ENCODE measurements at places on chromosomes 4 and X.

GRCh38 chrX:113274791-113275190 lies 434.2 kb upstream of the AMOT start:
- DNase-seq = no peak

DNA sequence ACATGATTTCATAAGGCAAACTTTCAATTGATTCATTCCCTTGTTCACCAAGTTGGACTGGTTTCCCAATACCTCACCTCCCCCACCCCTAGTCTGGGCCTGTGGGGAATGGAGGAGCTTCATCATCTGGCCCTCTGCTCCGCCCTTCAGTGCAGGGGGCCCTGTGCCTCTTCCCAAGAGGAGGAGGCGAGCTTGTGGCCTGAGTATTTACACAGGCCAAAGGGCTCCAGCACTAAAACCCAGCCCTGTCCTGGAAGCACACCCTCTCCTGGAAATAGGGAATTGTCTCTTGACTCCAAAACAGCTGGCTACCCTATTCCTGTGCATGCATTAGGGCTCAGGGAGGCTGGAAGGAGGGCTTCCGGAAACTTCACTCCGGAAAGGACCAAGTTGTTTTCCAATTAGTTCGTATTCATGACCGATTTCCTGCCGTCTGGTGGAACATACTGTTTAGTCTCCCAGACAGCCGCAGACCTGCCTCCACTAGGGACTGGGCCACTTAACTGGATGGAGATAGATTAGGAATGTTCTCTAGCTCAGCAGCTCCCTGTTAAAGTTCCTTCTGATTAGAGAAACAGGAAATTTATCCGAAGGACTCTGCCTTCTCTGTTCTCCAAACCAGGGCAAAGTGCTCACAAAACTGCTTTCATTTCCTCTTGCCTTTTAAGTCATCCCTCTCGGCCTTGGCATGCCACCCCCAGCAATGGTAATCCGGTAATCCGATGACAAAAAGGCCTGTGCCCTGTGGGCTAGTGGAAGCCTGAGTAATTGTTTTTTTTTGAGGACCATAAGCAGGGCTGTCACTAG lies 5.8 kb downstream of the SRPX2 start:
- DNase-seq = no peak

- no peak for DNase-seq
Observed at GRCh38 chr4:14669371-14669770, 332.9 kb upstream of the CPEB2 start.

DNA sequence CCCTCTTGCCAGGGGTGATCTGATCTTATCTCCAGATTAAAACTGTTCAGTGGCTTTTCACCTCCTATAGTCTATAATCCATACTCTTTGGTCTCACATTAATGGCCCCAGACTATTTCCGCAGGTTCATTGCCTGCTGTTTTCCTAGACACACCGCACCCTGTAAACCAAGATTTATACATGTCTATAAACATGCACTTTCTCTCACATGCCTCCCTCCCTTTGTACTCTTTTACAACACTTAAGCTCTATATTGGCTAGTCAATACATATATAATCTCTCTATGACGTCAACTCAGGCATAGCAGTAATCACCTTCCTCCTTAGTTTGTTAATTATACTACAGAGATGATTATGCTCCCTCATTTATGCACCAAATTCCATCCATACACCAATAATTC lies 170.9 kb upstream of the NAP1L5 start:
- DNase-seq = no peak

DNA sequence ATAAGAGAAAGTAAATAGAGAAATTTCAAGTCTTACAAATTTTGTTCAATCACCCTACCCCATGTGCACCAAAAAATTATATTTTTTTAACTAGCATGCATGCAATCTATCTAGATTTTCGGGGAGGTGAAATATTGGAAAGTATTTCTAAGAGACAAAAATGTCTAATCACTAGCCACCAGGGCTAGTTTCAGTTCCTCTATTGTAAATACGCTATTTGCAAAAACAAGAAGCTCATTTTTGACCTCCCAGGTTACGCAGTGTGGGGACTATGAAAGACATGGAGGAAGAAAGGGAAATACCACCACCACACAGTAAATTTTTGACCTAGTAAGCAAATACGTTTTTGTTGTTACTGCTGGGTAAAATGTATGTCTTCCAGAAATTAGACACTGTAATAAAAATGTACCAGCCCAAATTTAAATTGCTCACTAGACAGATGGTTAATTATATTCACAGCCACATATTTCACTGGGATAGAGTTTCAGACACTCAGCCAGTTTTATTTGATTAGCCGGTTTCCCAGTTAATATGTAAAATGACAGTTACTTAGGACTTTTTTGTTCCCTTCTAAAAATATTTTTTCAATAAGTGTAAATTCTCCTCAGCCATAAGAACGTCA lies 2.2 kb downstream of the NEXMIF start:
- DNase-seq = no peak

- DNase-seq = no peak
Observed at GRCh38 chr4:138838251-138838650, 177.3 kb upstream of the NOCT start.

DNA sequence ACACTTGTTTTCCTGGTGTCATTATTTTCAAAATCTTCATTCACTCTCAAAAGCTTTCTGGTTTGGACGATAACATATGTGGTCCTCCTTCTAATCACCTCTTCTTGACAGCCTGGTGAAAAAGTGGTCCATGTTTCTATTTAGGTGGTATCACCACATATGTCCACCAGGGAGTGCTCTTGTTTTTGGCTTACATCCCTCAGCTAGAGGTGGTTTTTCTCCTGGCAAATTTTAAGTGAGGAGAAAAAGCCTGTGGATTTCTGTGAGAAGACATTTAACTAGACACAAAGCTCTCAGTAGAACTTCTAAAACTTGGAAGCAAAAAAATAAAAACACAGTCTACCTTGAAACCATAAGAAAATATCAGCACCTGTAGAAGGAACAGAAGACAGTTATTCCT lies 58.0 kb upstream of the FRMPD4 start:
- DNase-seq = peak; percentile 54

DNA sequence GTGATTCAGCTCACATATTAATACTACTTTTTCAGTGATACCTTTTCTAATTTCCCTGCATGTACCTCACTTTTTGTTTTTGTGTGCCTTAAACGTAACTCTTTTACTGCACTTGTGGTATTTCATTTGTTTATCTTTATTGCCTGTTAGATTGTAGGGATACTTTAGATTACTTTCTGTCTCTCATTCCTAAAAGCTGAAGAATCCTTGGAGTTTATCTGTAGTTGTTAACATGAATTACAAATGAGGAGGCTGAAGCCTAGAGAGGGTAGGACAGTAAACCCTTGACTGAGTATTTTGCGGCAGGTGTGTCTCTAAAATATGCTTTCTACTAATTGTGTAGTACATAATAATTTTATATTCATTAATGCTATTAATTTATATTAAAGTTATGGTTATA lies 34.9 kb downstream of the BMP2K start:
- DNase-seq = no peak

DNA sequence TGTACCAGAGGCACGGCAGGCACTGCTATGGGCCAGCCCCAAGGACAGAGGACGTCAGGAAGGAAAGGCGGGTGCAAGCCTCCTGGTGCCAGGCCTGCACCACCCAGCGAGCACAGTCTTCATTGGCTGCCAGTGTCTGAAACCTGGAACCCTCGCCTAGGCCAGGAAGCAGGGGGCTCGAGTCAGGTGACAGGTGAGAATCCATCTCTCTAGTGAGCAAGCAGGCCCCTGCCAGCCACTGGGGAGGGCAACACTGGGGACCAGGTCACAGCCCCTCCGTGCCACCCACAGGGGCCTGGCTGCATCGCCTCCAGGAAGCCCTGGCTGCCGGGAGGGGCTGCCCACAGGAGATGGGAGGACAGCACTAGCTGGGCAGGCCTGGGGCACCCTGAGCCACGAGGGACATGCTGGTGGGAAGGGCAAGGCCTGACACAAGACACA lies 6.9 kb upstream of the HAUS3 start:
- no peak for DNase-seq

- no peak for DNase-seq
Observed at GRCh38 chr4:182201871-182202270, 41.3 kb upstream of the TENM3 start.

GRCh38 chrX:107561468-107562215 lies 66.7 kb upstream of the PRPS1 start:
- no peak for DNase-seq

DNA sequence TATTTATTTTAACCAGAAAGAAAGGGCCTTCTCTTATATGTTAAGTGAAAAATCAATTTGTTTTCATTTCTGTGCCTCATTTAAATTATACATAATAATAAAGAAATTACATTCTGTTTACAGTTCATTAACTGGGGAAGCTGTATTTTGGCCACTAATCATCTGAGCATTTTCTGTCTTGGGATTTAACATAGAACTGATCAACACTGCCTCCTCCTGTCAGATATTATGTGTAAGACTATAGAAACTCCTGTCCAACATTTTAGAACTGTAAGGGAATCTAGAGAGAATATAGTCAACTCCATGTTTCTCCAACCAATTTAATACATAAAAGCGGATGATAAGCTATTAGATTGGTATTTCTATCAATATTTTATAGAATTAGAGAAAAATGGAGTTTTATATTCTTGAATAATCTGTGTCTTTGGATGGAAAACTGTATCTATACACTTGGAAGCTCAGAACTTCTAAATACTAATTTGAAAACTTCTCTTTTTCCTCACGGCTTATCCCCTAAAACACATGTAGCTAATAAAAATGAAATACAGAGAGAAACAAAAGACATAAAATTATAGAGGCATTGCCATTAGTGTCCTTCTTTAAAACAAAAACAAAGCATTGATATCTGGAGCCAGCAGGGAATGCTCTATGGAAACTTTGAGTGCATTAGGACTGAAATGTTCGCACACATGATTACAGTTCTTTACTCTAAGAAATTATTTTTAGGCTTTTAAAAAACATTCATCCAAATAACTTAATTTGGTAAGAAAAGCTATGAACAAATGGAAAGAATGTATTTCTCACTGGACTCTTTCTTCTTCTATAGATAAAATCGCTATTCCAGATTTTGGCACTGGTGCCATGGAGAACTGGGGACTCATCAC lies 33.1 kb downstream of the ENPEP start:
- DNase-seq = peak; percentile 36

DNA sequence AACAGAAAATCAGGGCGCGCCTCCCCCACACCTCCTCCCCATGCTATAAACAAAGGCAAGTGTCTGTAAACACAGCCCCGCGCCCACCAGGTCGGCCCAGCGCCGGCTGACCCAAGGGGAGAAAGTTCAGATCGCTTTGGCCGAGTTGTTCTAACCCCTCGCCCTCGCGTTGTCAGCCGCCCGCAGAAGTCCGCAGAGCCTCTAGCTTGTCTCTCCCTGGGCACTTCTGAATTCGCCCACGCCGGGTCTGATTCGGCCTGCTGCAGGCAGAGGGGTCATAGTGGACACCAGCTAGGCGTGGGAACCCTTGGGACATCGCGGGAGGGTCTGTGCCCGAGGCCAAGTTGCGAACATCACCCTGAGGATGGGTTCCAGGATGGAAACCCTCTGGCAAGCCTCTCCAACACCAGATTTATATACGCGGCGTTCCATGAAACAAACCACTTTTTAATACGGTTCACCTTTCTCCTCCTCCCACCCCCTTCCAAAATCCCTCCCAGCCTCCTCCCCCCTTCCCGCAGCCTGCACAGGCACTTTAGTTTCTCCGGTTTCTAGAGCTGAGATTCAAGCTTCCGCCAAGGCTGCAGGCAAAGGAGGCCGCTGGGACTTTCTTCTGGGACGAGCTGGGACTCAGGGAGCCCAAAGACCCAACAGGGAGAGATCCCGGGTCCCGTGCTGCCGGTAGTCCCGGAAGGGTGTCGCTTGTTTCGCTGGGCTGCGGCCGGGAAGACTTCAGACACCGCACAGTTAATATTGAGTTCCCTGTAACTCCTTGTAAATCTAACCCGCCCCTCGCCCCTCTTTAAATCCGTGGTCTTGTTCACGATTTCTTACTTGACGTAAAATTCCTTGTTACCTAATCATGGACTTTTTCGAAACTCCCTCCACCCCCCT lies 4.7 kb downstream of the HAND2 start:
- DNase-seq = no peak

DNA sequence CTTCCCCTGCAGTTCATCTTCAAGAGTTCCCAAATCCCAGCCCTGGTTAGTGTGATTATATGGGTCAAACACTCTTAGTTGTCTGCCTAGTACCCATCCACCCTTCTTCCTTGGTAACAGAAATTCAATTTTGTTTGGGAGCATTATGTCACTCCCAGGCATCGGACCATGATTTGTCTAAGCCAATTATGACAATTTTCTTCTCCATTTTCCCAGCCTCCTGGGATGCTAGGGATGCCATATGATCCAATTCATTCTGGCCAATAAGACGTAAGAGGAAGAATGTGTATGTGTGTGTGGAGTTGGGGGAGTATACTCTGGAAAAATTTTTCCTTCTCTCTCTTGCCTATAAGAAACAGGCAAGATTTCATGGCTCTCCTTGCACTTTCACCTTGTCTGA lies 465.9 kb downstream of the MID1IP1 start:
- DNase-seq = no peak

DNA sequence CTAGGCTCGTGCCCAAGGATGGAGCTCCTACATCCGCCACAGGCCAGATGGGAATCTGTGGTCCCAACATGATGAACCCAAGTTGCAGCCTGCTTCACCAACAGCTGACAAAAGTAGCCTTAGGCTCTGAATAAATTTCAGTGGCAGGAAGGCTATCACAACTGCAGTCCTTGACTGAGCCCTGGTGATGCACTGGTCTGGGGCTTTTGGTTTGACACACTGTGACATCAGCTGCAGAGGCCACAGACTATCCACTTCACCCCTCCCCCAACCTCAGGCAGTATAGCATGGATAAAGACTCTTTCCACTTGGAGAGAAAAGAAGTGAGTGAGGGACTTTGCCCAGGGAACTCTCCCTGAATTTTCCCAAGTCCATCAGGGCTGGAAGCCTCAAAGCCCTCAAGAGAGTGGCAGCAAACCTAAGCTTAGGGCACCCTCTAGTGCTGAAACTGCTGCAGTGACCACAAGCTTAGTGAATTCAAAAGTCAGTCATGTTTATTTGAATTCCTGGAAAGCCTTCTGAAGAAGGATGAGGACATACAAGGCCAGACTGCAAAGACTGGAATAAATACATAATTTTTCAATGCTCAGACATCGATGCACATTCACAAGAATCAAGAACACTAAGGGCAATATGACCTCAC lies 135.0 kb upstream of the TENT5D start:
- DNase-seq = peak; percentile 37

GRCh38 chr4:14168919-14169318 lies 541.4 kb upstream of the BOD1L1 start:
- DNase-seq = peak; percentile 31

GRCh38 chrX:980587-981235 lies 231.7 kb downstream of the CRLF2 start:
- DNase-seq = no peak

DNA sequence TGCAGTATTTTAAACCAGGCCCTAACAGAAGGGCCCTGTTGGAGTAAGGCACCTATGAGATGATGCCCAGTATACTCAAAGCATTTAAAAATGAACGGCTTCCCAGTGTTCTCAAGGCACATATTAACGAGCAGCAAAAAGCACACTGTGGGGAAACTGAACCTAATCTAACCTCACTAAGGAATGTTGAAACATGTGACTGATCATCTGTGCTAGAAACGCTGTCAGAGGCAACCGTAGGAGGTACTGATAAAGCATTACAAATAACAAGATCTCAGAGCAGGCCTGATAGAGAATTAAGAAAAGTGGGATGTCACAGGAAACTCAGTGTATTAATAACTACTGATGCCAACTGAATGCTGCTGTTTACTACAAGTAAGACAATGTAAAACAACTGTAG lies 24.0 kb downstream of the ASB9 start:
- DNase-seq = no peak

Data from brain (organoid and tissue), 16 donors.